Neural progenitor cell (in vitro differentiated cells): ENCODE measurements at places on chromosomes 5 and 9.

DNA sequence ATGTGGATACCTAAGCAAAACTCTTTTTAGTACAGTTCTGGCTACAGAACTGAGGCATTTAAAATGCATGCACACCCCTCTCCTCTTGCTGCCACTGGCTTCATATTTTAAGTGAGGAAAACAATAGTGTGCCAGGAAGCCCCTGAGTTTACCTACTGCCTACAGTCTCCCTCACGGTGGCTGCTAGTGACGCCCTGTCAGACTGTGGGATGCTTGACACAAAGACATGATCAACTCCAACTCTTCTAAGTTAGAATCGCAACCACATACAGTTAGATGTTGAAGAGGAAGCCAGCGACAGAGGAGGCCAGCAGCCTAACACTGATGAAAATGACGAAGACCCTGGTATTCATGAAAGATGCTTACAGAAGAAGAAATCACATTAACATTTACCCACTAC lies 1.3 kb downstream of the SEC16A start:
- DNase-seq: no peak

GRCh38 chr5:150112201-150113046 lies 26.1 kb upstream of the CSF1R start:
- DNase-seq: peak; percentile 73

- no peak for DNase-seq
Observed at GRCh38 chr9:29325894-29326293, 1752.6 kb upstream of the C9orf72 start.

DNA sequence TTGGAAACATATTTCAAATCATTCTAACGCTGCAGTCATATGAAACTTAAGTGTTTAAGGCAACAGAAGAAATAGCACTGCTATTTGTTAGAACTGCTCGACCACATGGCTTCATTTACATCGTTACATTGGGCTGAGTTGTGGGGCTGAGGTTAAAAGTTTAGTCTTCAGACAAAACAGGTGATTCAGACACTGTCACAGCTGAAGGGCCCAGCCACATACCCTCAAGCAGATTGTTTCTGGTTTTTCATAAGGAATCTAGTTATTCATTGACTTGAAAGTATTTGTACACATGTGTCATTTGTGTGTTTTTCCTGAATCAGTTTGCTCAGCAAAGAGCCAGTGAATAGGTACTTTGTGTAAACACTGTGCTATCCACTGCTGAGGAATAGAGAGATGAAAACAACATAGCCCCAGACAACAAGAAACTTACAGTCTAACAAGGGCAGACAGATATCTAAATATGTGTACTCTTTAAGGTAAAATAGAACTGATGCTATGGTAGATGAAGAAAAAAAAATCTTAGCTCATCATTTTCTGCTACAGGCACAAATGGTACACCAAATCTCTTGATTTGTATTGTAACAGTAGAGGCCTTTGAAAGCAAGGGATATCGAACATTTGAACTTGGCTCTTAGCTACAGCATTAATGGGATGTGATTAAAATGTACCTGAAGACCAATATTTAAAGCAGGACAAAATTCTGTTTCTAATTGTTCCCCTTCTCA lies 357.6 kb upstream of the RPS23 start:
- DNase-seq: no peak

GRCh38 chr5:177306674-177307543 lies 3.3 kb downstream of the PRELID1 start:
- no peak for DNase-seq

- peak; percentile 60 for DNase-seq
Observed at GRCh38 chr9:90801241-90801972, at the start of gene SYK. Gene SYK (plus strand): TSS chr9:90801819. CDS start chr9:90843899, 42,080 bp downstream.

DNA sequence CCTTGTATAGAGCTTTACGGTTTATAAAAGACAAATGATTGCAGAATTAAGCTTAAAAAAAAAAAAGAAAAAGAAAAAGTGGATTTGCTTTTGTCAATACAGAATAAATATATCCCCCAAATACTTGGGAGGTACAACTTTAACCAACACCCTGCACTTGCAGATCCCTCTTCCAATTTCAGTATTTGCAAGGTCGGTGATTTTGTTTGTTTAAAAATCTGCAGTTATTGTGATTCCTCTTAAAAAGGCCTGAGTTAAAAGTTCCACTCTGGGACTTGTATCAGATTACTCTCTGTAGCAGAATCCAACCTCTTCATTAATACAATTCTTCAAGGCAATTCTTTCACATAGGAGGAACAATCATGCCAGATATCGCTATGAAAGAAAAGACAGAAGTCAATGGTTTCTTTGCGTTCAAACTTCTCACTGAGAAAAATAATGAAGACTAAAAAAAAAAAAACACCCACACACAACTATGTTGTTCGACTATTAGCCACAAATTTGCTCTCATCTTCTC lies 400.9 kb downstream of the EBF1 start:
- no peak for DNase-seq

DNA sequence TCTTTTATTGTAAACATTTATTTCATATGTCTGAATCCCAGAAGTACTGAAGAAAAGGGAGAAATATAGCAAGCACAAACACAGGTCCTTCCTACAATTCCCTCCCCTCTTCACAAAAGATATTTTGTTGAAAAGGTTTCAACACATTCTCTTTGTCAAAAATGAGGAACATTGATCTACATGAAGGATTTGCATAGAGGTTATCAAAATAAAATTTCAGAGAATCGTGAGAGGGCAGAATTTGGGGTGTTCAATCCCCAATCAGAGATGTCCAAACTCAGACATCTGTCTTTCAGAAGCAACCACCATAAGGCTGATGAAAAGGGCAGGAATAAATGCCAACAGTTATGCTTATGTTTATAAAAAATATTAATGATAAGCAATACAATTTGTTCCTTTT lies 69.2 kb downstream of the MARCHF3 start:
- DNase-seq: no peak

- DNase-seq: no peak
Observed at GRCh38 chr5:16727755-16728325, 111.0 kb upstream of the RETREG1 start.

- DNase-seq: no peak
Observed at GRCh38 chr9:135744333-135745070, 42.5 kb downstream of the KCNT1 start.

DNA sequence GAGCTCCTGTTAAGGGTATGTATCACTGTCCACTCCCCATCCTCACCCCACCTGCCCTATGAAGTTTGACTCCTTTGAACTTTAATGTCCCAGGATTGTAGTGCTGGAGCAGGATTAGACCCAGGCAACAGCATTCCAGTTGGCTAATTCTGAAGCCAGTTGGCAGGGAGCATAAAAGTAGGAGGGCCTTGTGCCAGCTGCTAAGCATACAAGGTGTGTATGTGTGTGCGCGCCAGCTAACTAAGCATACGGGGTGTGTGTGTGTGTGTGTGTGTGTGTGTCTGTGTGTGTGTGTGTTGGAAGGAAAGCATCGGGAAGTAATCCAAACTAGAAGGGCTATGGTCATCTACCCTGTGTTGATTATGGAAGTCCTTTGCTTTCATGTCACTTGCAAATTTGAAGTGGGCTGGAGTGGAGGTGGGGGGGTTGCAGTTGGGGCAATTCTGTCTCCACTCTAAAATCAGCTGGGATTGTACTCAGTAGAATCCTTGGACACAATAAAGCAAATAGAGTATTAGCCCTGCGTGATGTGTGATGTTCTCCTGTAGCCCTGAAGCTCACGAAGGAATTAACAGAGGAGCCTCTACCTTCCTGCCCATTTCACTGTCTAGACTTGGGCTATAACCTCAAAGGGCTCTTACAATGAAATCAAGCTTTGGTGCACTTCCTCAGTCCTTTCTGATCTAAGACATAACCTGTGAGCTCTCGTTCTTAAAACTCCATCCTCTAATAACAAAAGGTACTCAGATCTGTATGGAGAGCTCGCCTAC lies 26.9 kb downstream of the HMGCR start:
- no peak for DNase-seq

- DNase-seq: no peak
Observed at GRCh38 chr9:88739373-88739772, 204.4 kb downstream of the NXNL2 start.

- DNase-seq: no peak
Observed at GRCh38 chr5:123517476-123517875, 5.5 kb downstream of the CSNK1G3 start.

DNA sequence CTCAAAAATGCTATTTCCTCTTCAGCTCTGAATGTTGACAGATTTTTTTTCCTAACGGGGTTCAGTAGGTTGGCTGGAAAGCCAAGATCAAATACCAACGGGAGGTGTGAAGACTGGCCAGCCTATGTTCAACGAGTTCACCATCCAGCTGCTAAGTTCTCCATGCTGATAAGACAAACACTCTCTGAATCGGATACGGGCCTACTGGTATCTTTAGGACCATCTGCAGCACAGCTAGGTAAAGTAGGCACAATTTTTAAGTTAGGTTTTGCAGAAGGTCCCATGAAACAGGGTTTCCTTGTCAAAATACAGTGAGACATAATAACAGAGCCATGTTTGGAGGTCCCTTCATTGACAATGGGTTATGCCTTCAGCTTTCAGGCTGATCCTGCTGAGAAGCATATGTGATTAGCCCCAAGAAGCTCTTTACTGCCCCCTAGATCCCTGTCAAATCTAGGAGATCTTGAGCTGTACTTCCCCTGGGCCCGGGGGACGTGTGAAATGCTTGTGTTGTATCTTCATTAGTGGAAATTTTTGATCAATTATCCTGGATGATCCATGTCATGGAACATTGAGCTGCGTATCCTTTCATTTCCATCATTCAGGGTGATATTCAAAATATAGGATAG lies 60.6 kb downstream of the PGM5 start:
- DNase-seq: peak; percentile 58

DNA sequence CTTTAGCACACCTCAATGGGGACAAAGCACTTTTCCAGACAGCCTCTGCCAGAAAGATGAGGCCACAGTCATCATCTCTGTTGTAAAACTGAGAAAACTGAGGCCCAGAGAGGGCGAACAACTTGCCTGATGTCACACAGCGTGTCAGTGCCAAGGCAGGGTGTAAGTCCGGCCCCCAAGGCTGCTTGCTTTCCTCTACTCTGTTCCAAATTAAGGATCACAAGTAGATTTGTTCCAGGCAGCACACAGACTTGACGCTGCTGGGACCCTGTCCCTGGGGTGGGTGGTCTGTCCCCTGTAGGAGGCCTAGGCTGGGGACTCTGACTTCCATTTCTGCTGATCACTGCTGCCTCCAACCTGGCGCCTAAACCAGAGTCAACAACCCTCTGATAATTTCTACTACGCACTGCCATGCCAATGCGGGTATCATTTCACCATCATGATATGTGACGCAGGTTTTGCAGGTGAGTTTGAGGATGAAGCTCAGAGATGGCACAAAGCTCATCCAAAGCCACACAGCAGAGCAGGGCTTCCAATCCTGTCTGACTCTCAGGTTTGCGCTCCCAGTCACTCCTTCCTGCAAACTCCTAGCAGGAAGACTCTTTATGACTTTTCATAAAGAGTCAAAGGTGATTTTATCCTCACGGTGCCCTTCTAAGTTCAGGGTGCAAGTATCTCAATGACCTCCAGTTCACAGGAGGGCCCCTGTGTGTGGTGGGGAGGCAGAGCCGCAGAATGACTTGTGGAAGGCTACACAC lies 13.5 kb upstream of the RALGDS start:
- DNase-seq: no peak

- DNase-seq: no peak
Observed at GRCh38 chr5:77250021-77250420, 39.5 kb downstream of the PDE8B start.

GRCh38 chr5:174773371-174773770 lies 49.0 kb downstream of the MSX2 start:
- DNase-seq: no peak

GRCh38 chr9:119639287-119639955 lies 270.2 kb upstream of the BRINP1 start:
- DNase-seq: peak; percentile 70

GRCh38 chr5:61327760-61328753 lies 4.0 kb upstream of the ZSWIM6 start:
- DNase-seq: no peak

- DNase-seq: no peak
Observed at GRCh38 chr5:132421462-132421861, 52.0 kb downstream of the SLC22A5 start.

GRCh38 chr9:131809941-131810344 lies 70.1 kb upstream of the RAPGEF1 start:
- no peak for DNase-seq

DNA sequence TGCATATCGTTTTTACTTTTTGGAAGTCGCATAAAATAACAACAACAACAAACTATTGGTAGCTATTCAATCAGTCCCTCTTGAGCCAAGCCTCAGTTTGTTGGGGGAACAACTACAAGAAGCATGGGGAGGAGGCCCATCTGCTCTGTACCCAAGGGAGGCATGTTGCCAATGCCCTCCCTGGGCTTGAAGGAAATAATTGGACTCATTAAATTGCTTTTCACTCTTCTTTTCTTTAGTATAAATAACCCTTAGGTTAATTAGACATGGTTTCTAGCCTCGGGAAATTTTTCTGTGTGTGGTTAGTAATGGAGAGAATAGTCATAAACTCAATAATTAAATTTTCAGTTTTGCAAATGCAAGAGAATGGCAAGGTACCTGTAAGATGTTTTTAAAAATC lies 500.7 kb downstream of the TLE4 start:
- DNase-seq: no peak

GRCh38 chr9:16611001-16611400 lies 259.5 kb downstream of the BNC2 start:
- DNase-seq: no peak

DNA sequence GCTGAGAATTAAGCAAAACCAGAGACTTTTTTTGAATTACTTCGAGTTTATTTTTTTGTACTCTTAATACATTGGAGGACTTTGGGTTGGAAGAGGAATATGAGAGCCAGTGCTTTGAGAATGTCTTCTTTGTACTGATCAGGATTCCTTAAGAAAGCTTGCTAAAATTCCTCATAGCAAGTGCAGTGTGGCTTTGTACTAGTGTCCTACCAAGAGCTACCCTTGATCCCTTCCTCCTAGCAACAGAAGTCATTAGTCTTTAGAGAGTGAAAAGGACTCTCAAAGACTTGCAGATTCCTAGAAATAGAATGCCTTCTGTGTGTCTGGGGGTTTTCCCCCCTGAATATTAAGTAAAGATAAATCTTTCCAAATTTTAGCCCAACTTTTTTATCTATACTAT lies 276.1 kb downstream of the ARHGAP26 start:
- DNase-seq: no peak

- DNase-seq: no peak
Observed at GRCh38 chr9:20319641-20320337, 302.5 kb downstream of the MLLT3 start.

GRCh38 chr9:81028504-81028903 lies 660.8 kb downstream of the TLE1 start:
- no peak for DNase-seq
